ENCODE measurements at places on chromosomes 7 and 10. TPM values are rescaled to one million over a fixed set of nuclear protein-coding genes. Genes with fewer than 3 reads are reported as not detected.

TDRD1 gene
- 0.79 TPM for total RNA-seq

CDC14C gene
- not detected for total RNA-seq

POLR2J gene
- total RNA-seq: 43.9 TPM

CYP2C19 gene
- total RNA-seq: 0.12 TPM

SFMBT2 gene
- total RNA-seq: 21.5 TPM

PDE6C gene
- total RNA-seq: not detected

TRIM74 gene
- 0.86 TPM for total RNA-seq

PIK3AP1 gene
- total RNA-seq: 1.7 TPM

- no peak for DNase-seq
- peaks cover 57% of the 10 kb centered on the region for H3K4me1 ChIP-seq
- H3K27me3 ChIP-seq: no peaks in the 10 kb centered on the region
- peak overlapping the region; percentile 84 for H3K4me3 ChIP-seq
Measured at GRCh38 chr10:104336821-104337467, 1.3 kb downstream of the ITPRIP start.

GRCh38 chr7:33108554-33109004 lies 625 bp downstream of the RP9 start:
- H3K4me3 ChIP-seq: peak overlapping the region; percentile 88
- H3K27ac ChIP-seq: peak overlapping the region; percentile 56
- H3K4me1 ChIP-seq: peaks cover 39% of the 10 kb centered on the region
- H3K27me3 ChIP-seq: no peaks in the 10 kb centered on the region

GRCh38 chr10:60908031-60908430 lies 36.0 kb downstream of the RHOBTB1 start:
- no peak overlapping the region for H3K4me3 ChIP-seq
- peaks cover 10% of the 10 kb centered on the region for H3K27me3 ChIP-seq
- H3K4me1 ChIP-seq: peaks cover 7% of the 10 kb centered on the region
- H3K27ac ChIP-seq: no peak overlapping the region

GRCh38 chr7:47552621-47553020 lies 29.3 kb downstream of the TNS3 start:
- DNase-seq: no peak
- H3K4me3 ChIP-seq: no peak overlapping the region
- H3K36me3 ChIP-seq: no peaks in the 10 kb centered on the region
- H3K4me1 ChIP-seq: no peaks in the 10 kb centered on the region
- no peaks in the 10 kb centered on the region for H3K27me3 ChIP-seq

- DNase-seq: no peak
- H3K4me3 ChIP-seq: no peak overlapping the region
- no peaks in the 10 kb centered on the region for H3K36me3 ChIP-seq
- H3K27me3 ChIP-seq: peaks cover 9% of the 10 kb centered on the region
- no peaks in the 10 kb centered on the region for H3K4me1 ChIP-seq
Measured at GRCh38 chr10:61688551-61689308, 26.0 kb downstream of the CABCOCO1 start.

GRCh38 chr10:130169136-130169859 lies 33.1 kb downstream of the GLRX3 start:
- no peaks in the 10 kb centered on the region for H3K27me3 ChIP-seq
- H3K4me3 ChIP-seq: no peak overlapping the region
- DNase-seq: no peak
- no peak overlapping the region for H3K27ac ChIP-seq
- peaks cover 36% of the 10 kb centered on the region for H3K36me3 ChIP-seq
- H3K4me1 ChIP-seq: peaks cover 37% of the 10 kb centered on the region

- H3K27me3 ChIP-seq: no peaks in the 10 kb centered on the region
- no peak for DNase-seq
- no peak overlapping the region for H3K4me3 ChIP-seq
- no peaks in the 10 kb centered on the region for H3K4me1 ChIP-seq
Measured at GRCh38 chr7:83519240-83519639, 129.7 kb downstream of the SEMA3E start.

- no peak overlapping the region for H3K27ac ChIP-seq
- H3K4me3 ChIP-seq: no peak overlapping the region
- peaks cover 8% of the 10 kb centered on the region for H3K36me3 ChIP-seq
Measured at GRCh38 chr10:22911889-22912762, 15.7 kb upstream of the ARMC3 start.

DNA sequence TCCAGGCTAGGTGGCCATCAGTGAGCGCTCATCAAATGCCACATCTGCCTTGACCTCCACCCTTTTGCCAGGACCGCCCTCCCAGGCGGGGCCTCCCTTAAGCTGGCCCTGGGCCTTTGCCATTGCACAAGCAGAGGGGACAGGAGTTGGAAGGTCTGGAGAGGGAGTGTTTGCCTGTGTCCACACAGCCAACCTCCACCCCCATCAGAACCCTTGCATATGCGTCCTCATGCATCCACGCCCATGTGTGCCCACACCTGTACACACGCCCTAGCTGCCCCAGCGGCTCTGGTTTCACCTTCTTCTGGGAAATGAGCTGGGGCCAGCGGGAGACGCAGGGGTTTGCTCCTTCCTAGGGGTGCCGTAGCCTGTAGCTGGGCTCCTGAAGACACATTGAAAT lies 64.0 kb downstream of the NEURL1 start:
- no peak for DNase-seq
- H3K4me3 ChIP-seq: no peak overlapping the region
- no peaks in the 10 kb centered on the region for H3K36me3 ChIP-seq
- H3K27ac ChIP-seq: no peak overlapping the region

GRCh38 chr10:7635408-7636125 lies 31.2 kb downstream of the ITIH5 start:
- H3K36me3 ChIP-seq: peaks cover 2% of the 10 kb centered on the region
- H3K4me1 ChIP-seq: no peaks in the 10 kb centered on the region
- no peak for DNase-seq
- no peak overlapping the region for H3K4me3 ChIP-seq

GRCh38 chr10:71648933-71649320 lies 70.7 kb downstream of the C10orf105 start:
- DNase-seq: no peak
- H3K27ac ChIP-seq: no peak overlapping the region
- no peaks in the 10 kb centered on the region for H3K27me3 ChIP-seq
- no peak overlapping the region for H3K4me3 ChIP-seq

GRCh38 chr10:87761892-87762291 lies 56.1 kb downstream of the ATAD1 start:
- no peak overlapping the region for H3K4me3 ChIP-seq
- peak overlapping the region; percentile 86 for H3K27ac ChIP-seq
- peaks cover 13% of the 10 kb centered on the region for H3K36me3 ChIP-seq
- peak; percentile 77 for DNase-seq
- H3K27me3 ChIP-seq: no peaks in the 10 kb centered on the region

GRCh38 chr10:95440756-95441546 lies 120.2 kb downstream of the SORBS1 start:
- no peak for DNase-seq
- no peak overlapping the region for H3K4me3 ChIP-seq
- H3K4me1 ChIP-seq: no peaks in the 10 kb centered on the region
- no peak overlapping the region for H3K27ac ChIP-seq

DNA sequence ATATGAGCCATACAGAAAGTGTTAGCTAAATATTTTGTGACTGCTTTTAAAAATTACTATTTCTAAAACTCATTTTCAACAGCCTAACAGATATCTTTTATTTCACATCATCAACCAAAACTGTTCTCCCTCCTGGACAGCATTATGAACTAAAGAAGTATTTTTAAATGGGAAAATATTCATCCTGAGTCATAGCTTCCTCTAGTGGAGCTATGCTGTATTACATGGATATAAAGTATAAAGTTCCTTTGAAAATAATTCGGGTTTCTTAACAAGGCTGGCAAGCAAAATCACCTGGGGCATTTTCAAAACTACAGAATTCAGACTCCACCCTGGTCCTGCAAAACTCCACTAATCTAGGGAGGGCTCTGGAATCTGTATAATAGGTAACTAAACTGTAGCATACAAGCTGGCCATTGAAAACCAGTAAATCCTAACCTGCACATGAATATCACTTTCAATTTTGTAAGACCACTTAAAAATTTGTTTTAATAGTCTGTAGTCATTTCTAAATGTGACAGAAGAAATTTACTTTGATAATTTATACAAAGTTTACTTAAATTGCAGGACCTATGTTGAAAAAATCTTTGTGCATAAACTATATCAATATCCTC lies 53.5 kb downstream of the SCIN start:
- no peaks in the 10 kb centered on the region for H3K4me1 ChIP-seq
- H3K27ac ChIP-seq: no peak overlapping the region
- H3K36me3 ChIP-seq: no peaks in the 10 kb centered on the region
- no peak overlapping the region for H3K4me3 ChIP-seq
- no peak for DNase-seq

DNA sequence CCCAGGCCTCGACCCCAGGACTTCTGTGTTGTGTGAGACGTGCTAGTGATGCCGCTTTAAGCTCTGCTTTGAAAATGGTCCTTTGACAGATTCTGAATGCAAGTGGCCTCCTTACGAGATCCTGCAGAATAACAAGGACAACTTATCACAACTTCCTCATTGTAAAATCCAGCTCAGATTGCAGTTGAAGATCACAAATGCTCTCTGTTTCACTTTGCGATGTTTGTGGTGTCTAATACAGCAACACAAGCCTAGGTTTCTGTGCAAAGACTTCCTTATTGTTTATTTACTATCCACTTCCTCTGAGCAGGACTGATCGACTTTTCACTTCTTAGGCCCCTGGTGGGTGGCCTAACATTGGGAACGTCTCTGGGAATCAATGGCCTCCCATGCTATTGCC lies 31.7 kb upstream of the INSIG1 start:
- peaks cover under 1% of the 10 kb centered on the region for H3K4me1 ChIP-seq
- H3K27ac ChIP-seq: no peak overlapping the region
- no peaks in the 10 kb centered on the region for H3K27me3 ChIP-seq
- H3K4me3 ChIP-seq: no peak overlapping the region
- H3K36me3 ChIP-seq: no peaks in the 10 kb centered on the region
- DNase-seq: no peak

- no peak overlapping the region for H3K27ac ChIP-seq
- H3K4me1 ChIP-seq: no peaks in the 10 kb centered on the region
- DNase-seq: no peak
- peaks cover 19% of the 10 kb centered on the region for H3K27me3 ChIP-seq
Measured at GRCh38 chr10:117442521-117442920, 67.3 kb upstream of the PDZD8 start.

- no peaks in the 10 kb centered on the region for H3K27me3 ChIP-seq
- no peaks in the 10 kb centered on the region for H3K4me1 ChIP-seq
- H3K36me3 ChIP-seq: no peaks in the 10 kb centered on the region
- H3K4me3 ChIP-seq: no peak overlapping the region
- no peak for DNase-seq
- H3K27ac ChIP-seq: no peak overlapping the region
Measured at GRCh38 chr7:15057272-15057671, 154.7 kb upstream of the DGKB start.

DNA sequence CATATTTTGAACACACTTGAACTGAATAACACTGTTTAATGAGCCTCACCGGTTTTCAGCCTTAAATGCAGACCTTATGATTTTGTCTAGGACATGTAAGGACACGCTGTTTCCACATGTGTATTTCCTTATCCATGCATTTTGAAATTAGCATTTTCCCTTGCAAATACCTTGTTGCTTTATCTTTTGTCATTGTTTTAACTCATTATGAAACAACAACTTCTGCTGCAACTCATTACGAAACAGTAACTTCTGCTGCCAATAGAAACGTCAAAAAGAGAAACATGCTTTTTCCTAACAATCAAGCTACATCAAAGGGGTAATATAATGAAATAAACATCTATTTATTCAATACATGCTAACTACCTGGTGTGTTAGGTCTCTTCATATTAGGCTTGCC lies 322.0 kb downstream of the AGMO start:
- H3K4me3 ChIP-seq: no peak overlapping the region
- H3K27ac ChIP-seq: no peak overlapping the region
- DNase-seq: no peak

GRCh38 chr10:104314591-104315485 lies 23.4 kb downstream of the ITPRIP start:
- peaks cover 28% of the 10 kb centered on the region for H3K36me3 ChIP-seq
- DNase-seq: no peak
- H3K27me3 ChIP-seq: no peaks in the 10 kb centered on the region
- H3K4me1 ChIP-seq: peaks cover 38% of the 10 kb centered on the region
- H3K4me3 ChIP-seq: no peak overlapping the region
- H3K27ac ChIP-seq: no peak overlapping the region

GRCh38 chr10:53007527-53007842 lies 234.9 kb upstream of the MBL2 start:
- no peaks in the 10 kb centered on the region for H3K4me1 ChIP-seq
- no peaks in the 10 kb centered on the region for H3K27me3 ChIP-seq
- H3K27ac ChIP-seq: no peak overlapping the region
- DNase-seq: no peak
- no peak overlapping the region for H3K4me3 ChIP-seq
- H3K36me3 ChIP-seq: no peaks in the 10 kb centered on the region

DNA sequence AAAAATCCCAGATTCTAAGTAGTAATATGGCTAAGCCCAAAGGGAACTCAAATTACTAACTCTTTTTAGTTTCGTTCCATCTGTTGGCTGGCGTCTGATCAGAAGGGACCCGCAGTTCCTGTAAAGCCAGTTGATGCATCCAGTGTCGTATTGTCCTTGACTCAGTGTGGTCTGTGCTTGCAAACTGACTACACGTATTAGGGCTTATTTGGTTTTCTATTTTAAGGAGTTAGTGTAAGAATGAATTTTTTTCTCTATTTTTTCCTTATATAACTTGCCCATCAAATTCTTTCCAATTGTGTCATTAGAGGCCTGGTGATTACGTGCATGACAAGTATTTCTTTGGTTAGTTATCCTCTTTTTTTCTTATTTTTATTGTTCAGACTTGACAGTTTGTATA lies 9.7 kb downstream of the ABCA13 start:
- H3K4me3 ChIP-seq: no peak overlapping the region
- H3K27me3 ChIP-seq: peaks cover 2% of the 10 kb centered on the region
- peaks cover 4% of the 10 kb centered on the region for H3K4me1 ChIP-seq
- no peak for DNase-seq
- no peaks in the 10 kb centered on the region for H3K36me3 ChIP-seq
- no peak overlapping the region for H3K27ac ChIP-seq

DNA sequence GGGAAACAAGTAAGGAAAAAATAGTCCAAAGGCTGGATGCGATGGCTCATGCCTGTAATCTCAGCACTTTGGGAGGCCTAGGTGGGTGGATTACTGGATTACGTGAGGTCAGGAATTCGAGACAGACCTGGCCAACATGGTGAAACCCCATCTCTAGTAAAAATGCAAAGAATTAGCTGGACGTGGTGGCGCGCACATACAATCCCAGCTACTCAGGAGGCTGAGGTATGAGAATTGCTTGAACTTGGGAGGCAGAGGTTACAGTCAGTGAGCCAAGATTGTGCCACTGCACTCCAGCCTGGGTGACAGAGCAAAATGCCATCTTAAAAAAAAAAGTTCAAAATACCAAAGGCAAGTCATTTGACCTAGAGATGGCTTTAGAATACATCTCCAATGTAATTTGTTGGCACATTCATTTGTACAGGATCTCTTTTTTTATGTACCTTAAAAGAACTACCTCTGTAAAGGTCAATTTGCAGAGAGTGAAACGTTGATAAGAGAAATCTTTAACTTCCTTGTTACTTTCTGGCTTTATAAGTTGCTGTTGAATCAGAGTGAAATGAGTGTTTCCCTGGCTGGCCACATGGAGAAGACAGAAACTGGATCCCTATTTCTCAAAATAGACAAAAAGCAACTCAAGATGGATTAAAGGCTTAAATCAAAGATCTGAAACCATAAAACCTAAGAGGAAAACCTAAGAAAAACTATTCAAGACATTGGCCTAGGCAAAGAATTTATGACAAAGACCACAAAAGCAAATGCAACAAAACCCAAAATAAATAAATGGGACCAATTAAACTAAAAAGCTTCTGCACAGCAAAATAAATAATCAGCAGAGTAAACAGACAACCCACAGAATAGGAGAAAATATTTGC lies 260.7 kb downstream of the KLF6 start:
- no peaks in the 10 kb centered on the region for H3K36me3 ChIP-seq
- H3K27ac ChIP-seq: no peak overlapping the region
- no peaks in the 10 kb centered on the region for H3K4me1 ChIP-seq
- H3K27me3 ChIP-seq: peaks cover 5% of the 10 kb centered on the region
- no peak overlapping the region for H3K4me3 ChIP-seq
